ENCODE measurements at places on chromosomes 12 and 14.

- no peak for DNase-seq
Measured at GRCh38 chr12:118780939-118781338, 200.4 kb upstream of the SRRM4 start.

DNA sequence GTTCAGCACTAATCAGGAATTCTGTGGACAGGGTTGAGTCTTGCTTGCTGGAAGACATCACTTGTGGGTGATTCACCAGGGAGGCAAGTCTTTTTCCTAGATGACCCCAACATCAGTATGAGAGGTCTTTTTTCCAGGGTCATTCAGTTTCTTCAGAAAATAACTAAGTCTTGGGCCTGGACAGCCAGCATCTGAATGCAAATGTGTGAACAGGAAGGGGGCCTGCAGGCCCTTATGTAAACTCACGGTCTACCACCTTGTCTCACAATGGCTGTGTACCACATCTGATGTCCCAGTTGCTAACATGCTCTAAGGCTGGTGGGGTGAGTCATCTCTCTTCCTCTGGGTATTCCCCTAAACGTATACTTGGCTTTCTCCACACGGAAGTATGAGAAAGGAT, 79.2 kb downstream of the HECTD4 start:
- DNase-seq: peak; percentile 46

GRCh38 chr12:42281278-42281677, 43.2 kb upstream of the YAF2 start:
- DNase-seq: no peak

DNA sequence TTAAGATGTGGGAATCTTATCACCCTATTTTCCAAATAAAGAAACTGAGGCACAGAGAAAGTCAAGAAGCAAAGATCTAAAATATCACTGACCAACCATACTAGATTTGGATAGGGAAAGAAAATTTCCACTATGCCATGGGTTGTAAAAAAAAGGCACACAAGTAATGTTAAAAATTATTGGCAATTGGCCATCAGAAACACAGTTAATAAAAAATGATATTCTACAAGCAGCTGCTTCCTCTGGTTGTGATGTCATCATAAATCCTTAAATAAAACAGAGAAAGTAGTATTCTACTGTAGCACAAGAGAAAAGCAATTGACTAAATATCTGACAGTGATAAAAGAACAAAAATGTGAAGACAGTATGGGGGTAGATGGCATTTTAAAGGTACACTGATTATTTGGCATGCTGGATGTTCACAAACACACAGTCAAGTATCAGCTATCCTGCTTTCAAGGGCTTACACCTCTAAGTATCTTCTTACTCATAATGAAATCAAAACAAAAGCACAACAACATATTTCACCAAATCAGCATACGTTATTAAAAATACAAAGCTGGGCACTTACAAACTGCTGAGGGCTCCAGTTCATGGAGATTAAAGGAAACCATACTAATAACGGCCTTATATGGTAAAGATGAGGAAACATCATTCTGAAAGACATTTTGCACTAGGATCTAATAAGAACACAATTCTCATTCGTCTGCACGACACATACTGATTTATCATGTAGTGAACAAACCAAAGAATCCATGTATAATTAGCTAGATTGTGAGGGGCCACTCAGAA, 45.7 kb downstream of the CORO1C start:
- DNase-seq: no peak

- no peak for DNase-seq
Measured at GRCh38 chr12:2051700-2052621, 826 bp upstream of the CACNA1C start.

GRCh38 chr12:92898755-92899154, 30.3 kb downstream of the EEA1 start:
- no peak for DNase-seq

GRCh38 chr14:71586131-71586897, 345.9 kb upstream of the RGS6 start:
- DNase-seq: no peak

DNA sequence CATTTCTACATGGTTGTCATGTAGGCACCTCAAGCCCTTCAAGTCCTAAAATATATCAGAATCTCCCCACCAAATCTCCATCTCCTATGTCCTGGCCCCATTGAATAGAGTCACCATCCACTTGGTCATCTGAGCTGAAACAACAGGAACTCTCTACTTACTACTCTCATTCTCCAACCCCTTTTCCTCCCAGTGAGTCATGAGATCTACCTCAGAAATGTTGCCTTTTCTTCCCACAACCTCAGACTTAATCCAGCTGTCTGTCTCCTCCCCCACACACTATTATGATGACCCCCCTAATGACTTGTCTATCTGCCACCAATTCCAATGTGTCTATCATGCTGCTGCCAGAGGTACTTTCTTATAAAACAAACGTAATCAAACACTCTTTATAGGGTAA, 72.3 kb upstream of the TMEM263 start:
- no peak for DNase-seq

Measured in GM18507 (cell line).